ENCODE measurements at places on chromosomes 12 and 14.

GRCh38 chr14:103138301-103139131 is 15.3 kb downstream of the TNFAIP2 start:
- no peak for DNase-seq

GRCh38 chr12:105409801-105410471 is 79.4 kb downstream of the C12orf75 start:
- DNase-seq: no peak

GRCh38 chr14:101980700-101981099 is 16.3 kb downstream of the DYNC1H1 start:
- peak; percentile 75 for DNase-seq

DNA sequence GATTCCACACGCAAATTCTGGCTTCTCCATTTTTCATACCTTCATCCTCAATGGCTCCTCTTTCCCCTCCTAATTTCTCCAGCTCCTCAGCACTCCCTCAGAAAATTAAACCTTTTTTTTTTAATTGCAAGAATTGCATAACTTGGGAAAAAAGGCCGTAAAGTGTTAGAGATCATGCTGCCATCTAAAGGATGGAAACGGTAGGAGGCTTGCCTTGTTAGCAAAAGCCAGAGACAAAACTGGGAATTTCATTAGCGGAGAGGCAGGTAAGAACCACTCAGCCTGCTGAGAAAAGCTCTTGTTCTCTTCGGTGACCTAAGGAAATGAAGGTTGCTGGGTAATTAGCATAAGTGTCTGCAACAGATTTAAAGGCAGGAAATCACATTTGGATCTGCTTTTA is 204.3 kb downstream of the AEBP2 start:
- DNase-seq: peak; percentile 61

- no peak for DNase-seq
Measured at GRCh38 chr14:55508676-55509075, 68.3 kb upstream of the TBPL2 start.

Data from T47D (cell line).